ENCODE measurements at places on chromosomes 4 and X.

DNA sequence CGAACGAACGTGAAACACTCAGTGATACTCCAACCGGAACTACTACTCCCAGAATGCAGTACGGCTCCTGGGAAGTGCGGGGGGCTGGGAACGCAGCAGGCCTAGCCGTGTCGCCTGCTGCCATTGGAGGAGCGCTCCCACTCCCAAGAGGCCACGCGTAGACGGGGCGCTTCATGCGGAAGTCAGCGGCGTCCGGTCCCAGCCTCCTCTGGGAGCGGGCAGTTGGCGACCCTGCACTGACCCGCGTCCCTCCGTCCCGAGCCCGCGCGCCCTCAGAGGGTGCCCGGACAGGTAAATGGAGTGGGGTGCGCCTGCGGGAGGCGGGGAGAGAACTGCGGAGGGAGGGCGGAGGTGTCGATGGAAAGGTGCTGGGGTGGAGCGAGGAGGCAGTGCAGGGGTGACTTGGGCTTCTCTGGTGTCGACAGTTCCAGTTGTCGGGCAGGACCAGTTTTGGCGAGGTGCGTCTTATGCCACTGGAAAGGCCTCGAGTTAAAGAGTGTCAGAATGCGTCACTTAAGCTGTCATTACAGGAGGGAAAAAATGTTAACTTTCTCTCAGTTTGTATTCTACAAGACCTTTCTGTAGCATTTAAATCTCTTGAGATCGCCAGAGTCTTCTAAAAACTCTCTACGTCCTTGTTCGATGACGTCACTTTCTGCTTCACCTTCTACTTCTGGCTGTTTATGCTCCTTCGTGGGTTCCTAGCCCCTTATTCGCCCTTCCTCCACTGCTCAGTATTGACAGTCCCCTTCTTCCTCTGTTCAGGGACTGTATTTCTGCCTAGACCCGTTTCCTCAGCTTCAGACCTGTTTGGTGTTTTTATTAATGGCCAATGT, at the start of gene VAMP7:
TSS of gene VAMP7 (plus strand) at position 188 of the 836 bp plus-strand sequence. CDS start 8,122 bp downstream, outside the sequence.
- peak; percentile 73 for DNase-seq

DNA sequence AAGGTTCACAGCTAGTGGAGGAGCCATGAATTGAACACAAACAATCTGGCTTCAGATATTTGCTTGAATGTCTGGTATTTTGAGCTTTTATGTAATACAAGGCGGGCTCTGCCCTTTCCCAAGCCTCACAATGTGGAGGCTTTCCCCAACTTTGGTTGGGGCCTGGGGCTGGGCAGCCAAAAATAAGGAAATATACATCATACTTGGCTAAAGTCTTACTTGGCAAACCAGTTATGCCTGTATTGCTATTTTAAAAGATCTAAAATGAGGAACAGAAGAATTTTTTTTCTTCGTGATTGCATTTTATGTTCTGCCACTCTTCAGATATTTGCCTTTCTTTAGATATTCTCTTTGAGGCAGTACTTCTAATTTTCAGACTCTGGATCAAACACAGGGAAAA, 26.1 kb downstream of the ARFIP1 start:
- no peak for DNase-seq

DNA sequence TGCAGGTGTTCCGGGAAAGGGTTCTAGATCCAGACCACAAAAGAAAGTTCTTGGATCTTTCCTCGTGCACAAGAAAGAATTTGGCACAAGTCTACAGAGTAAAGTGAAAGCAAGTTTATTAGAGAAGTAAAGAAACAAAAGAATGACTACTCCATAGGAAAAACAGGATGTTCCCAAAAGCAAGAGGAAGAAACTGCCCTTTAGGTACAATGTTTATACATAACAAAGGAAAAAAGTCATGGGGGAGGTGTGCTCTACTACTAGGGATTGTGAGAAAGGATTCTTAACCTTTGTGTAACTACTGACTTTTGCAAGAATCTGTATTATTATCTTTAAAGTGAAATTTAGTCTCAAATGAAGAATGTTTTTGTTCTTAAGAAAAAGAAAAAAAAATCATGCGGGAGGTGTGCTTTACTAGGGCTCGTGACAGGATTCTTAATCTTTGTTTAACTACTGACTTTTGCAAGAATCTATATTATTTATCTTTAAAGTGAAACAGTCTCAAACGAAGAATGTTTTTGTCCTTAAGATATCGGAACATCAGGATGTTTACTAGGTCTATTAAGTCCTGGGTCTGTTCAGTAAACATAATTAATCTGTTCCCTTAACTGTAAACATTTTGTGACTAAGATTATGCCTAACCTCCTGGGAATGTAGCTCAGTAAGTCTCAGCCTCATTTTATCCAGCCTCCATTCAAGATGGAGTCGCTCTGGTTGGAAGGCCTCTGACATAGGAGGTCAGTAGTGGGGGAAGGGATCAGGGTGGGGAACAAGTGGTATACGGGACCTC, 110.4 kb upstream of the BEND4 start:
- DNase-seq: no peak

DNA sequence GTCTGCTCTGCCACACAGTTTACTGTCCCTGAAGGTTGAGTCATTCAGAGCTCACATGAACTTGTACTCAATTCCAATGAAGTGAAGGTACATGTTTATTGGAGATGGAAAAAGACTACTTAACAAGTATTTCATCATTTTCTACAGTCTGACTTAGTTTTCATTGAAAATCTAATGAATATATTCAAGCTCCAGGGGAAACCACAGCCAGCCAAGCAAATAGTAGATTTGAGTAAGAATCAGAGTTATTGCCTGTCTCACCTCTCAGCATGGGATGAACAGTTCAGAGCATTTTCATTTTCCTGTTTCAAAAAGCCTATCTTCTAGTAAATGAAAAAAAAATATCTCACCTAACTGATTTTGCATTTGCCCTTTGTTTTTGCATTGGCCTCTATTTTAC, 1249.4 kb upstream of the DIAPH2 start:
- DNase-seq: no peak

GRCh38 chr4:52358366-52358765, 300.7 kb downstream of the USP46 start:
- DNase-seq: no peak

GRCh38 chrX:8604131-8604530, 127.8 kb downstream of the ANOS1 start:
- no peak for DNase-seq

DNA sequence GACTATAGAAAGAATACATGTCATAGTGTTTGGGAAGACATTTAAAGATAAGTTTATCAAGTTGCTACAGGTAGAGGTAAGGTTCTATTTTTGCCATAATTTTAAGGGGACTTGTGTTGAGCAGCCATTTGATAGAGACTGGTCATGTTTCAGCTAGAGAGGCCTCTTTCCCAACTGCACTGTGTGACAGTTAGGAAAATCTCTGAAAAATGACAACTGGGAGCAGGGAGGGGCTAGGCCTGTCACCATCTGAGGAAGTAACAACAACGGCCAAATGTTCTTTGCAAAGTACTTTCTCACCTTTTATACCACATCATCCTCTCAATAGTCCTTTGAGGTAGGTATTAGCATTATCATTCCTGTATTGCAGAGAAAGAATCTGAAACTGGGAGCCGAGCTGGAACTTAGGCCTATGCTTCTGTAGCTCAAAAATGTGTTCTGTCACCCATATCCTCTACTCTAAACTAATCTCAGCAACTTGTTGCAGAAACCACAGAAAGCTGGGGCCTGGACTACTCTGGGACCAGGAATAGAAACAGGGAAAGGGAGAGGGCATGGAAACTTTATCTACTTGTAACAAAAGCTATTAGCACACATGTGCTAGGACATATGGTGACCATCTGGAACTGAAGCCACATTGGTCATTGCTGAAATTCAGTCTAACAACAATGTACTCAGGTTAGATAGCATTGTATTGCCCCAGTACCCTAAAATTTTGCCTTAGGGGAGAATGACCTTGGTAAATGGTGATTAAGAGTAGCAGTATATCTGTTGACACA, 198.9 kb downstream of the MID1IP1 start:
- no peak for DNase-seq

DNA sequence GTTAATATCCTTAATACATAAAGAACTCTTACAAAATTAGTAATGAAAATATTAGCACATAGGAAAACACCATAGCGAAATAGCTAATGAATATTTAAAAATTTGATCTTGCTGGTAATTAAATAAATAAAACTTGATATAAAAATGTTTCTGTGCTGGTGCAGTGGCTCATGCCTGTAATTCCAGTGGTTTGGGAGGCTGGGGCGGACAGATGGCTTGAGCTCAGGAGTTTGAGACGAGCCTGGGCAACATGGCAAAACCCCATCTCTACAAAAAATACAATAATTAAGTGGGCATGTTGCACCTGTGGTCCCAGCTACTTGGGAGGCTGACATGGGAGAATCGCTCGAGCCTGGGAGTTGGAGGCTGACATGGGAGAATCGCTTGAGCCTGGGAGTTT, 7.6 kb downstream of the FAM199X start:
- no peak for DNase-seq

- no peak for DNase-seq
These were observed 24.9 kb downstream of the DOCK11 start for GRCh38 chrX:118520216-118521206.

GRCh38 chr4:6773616-6774540, 8.6 kb upstream of the KIAA0232 start:
- no peak for DNase-seq

GRCh38 chrX:103369479-103369878, 6.9 kb upstream of the BEX3 start:
- DNase-seq: no peak

DNA sequence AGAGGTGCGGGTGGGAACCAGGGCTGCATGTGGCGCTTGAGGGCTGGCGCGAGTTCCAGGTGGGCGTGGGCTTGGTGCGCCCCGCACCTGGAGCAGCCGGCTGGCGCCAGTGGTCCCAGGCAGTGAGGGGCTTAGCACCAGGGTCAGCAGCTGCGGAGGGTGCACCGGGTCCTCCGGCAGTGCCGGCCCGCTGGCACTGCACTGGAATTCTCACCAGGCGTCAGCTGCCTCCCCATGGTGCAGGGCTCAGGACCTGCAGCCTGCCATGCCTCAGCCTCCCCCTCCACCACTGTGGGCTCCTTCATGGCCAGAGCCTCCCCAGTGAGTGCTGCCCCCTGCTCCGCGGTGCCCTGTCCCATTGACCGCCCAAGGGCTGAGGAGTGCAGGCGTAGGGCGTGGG, 174.0 kb downstream of the ADAM29 start:
- DNase-seq: no peak

GRCh38 chr4:972651-973424, 531 bp downstream of the DGKQ start:
- DNase-seq: no peak

GRCh38 chr4:5203309-5203992, 152.2 kb downstream of the STK32B start:
- no peak for DNase-seq

- DNase-seq: no peak
These were observed 10.3 kb upstream of the SLC10A4 start for GRCh38 chr4:48472794-48473193.

DNA sequence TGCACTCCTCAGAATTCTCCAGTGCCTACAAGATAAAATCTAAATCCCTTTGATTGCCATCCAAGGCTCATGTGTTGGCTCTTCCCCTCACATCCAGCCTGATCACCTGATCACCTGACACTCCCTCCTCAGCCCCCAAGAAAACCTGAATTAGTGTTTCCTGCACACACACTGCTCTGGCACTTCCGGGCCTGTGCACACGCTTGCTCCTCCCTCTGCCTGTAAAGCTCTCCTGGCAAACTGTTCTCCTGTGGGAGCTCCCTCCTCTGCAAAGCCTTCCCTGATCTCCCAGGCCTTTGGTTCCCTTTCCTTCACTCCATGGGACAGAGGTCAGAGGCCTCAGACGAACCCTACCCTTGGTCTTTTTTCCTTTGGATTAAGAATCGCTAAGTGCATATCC, 19.9 kb downstream of the PHKA2 start:
- DNase-seq: no peak

DNA sequence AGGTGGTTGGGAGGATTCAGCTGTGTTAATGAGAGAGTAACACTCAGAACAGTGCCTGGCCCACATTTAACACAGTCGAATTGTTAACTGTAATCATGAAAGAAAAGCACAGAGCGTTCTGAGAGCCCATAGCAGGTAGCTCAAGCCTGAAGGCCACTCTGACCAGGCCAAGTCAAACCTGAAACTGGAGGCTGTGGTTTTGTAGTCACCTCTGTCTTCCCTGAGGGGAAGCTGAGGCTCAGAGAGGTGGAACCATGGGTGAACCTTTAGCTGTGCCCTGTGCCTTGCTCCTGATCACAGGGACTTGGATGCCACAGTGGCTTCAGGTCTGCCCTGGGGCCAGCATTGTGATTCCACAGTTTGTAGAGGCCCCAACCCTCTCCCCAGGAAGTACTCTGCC, 16.6 kb upstream of the UBA1 start:
- DNase-seq: no peak

- no peak for DNase-seq
These were observed 103.6 kb downstream of the ITM2A start for GRCh38 chrX:79263550-79263949.

- DNase-seq: no peak
These were observed 57.1 kb downstream of the RELL1 start for GRCh38 chr4:37628977-37629609.

- DNase-seq: no peak
These were observed 168.7 kb upstream of the GALNTL6 start for GRCh38 chr4:171644430-171645057.

DNA sequence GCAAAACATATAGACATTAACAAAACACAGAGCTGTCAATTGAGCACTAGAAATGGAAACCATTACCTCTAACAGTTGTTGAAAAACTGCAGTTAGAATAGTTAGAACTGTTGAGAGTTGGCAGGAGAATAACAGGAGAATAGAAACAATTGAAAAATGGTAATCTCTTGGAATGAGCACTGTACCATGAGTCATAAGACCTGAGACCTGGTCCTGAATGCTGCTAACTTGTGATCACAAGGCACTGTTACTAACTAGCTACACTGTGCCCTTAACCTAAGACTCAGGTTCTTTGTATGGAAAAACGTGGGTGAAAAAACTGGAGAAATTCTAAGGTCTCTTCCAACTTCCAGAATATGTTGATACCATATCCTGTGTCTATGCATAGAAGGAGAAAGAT, 29.3 kb downstream of the FAM114A1 start:
- no peak for DNase-seq

DNA sequence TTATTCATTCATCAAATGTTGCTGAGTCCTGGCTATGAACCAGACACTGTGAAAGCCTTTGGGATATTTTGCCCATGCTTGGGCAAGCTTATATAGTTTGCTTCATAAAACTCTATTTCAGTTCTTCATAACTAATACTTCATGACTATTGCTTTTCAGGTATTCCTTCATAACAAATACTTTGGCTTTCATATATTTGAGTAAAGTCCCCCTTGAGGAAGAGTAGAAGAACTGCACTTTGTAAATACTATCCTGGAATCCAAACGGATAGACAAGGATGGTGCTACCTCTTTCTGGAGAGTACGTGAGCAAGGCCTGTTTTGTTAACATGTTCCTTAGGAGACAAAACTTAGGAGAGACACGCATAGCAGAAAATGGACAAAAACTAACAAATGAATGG, 1.7 kb upstream of the AFP start:
- DNase-seq: peak; percentile 1
